ENCODE measurements at places on chromosomes 16 and 17.

DNA sequence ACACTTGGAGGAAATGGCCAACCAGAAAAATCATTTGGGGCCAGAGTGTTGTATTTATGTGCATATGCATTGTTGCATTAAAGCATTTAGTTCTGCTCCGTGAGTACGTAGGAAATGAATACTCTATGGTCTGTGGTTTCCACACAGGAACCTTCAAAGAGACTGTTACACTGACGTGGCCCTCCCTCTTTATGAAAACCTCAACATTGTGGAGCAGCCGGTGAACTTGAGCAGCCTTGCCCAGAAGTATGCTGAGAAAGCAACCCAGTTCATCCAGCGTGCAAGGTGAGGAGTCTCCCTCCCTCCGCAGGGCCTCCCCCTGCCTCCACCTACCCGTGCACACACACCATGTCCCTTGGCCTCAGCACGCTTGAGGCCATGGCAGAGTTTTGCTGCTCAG, 65.2 kb downstream of the ARSG start:
- DNase-seq = no peak

- DNase-seq = peak; percentile 13
Measured at GRCh38 chr16:11610580-11610979, 23.9 kb upstream of the LITAF start.

GRCh38 chr17:48490451-48490892, 40.3 kb downstream of the HOXB1 start:
- DNase-seq = no peak

- DNase-seq = peak; percentile 39
Measured at GRCh38 chr16:57422026-57422944, 17.7 kb downstream of the CCL17 start.

DNA sequence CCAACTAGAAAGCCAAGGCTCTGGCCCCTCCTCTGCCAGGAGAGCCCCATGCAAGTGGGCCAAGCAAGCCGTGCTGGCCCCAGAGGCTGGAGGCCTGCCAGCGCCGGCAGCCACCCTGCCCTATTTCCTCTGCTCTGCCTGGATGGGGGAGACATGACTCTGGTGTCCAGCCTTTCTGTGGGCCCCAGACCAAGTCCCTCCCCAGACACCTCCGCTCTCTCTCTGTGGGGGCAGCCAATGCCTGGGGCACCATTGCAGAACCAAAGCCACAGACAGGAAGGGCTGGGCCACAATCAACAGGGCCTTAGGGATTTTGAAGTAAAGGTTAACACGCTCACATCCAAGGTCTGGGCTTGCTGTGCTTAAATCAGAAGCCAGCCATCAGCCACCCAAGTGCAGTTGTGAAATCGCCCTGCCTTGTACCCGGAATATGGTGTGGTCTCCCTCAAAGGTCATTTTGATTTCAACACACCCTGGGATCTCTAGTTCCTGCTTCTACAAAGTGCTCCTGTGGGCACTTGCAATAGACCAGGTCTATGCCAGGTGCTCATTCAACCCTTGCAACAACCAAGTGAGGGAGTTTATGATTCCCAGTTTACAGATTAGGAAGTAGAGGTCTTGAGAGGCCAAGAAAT, 63.5 kb upstream of the TEX2 start:
- DNase-seq = no peak

GRCh38 chr16:4745274-4745569, 10.9 kb downstream of the DNAAF8 start:
- DNase-seq = no peak

DNA sequence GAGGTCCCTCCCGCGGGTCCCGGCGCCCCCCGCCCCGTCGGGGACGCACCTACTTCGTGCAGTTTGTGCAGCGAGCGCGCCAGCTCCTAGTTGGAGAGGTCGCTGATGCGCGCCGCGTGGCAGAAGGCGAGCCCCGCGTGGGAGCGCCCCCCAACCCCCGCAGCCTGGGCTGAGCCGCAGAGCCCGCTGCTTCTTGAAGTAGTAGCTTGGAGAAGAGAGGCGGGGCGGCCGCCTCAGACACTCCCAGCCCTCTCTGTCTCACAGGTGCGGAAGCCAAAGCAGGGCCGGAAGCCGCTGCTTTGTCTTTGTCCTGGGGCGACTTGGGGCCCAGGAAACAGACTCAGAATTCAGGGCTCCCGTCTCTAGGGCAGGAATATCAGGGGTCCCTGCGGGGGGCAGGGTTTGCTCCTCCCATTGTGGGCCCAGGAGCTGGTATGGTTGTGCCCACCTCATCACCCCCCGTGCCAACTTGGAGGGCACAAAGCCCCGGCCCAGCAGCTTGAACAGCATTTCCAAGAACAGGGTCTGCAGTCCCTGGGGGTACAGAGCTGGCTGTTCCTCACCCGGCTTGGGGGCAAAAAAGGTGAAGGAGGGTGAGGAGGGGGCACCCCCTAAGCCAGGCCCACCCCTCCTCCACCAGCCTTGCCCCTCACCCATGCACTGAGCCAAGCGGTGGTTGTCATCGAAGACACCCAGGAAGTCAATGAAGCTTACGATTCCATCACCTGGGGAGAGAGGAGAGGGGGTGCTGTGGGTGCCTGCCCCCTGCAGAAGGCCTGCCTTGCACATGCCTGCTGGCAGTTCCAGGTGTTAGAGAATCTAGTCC, 13.5 kb downstream of the SPATA32 start:
- DNase-seq = no peak
